Vagina (tissue), 2 donors: ENCODE measurements at places on chromosomes 6 and 20.

- no peak for DNase-seq
Observed at GRCh38 chr6:128244751-128245405, 275.5 kb downstream of the PTPRK start.

- no peak for DNase-seq
Observed at GRCh38 chr6:52426667-52427066, 6.5 kb downstream of the EFHC1 start.

DNA sequence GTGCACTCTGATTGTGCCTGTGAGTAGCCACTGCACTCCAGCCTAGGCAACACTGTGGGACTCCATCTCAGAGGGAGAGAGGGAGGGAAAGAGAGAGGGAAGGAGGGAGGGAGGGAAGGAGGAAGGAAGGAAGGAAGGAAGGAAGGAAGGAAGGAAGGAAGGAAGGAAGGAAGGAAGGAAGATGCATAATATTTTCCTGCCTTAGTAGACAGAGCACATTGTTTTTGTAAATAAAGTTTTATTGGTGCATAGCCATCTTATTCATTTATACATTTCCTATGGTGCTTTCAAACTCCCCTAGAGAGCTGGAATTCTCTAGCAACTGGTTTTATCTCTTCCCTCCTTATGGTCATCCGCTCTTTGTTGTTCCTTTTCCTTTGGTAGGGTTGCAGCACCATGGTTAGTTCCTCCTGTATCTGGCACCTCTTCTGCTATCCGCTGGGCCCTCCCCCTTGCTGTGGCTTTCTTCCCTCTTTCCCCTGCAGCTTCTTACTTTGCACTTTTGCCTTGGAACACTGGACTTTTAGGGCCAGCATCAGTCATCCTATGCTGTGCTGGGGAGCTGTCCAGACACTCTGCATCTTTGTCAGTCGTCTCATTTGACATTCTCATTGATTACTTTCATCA lies 20.2 kb downstream of the GPR6 start:
- DNase-seq: no peak

- DNase-seq: no peak
Observed at GRCh38 chr6:131744432-131745287, 33.8 kb upstream of the CTAGE9 start.

GRCh38 chr6:91438570-91438969 lies 851.7 kb upstream of the MAP3K7 start:
- no peak for DNase-seq
